Stimulated activated CD8-positive, alpha-beta memory T cell treated with anti-CD3 and anti-CD28 coated beads, Interleukin-7, amount 100 ng/mL, for 24 hours (primary cell): ENCODE measurements at places on chromosomes 4 and X.

- DNase-seq: no peak
These were observed 1.2 kb upstream of the TMSB4X start for GRCh38 chrX:12973561-12974304.

- no peak for DNase-seq
These were observed 443.2 kb upstream of the FRG1 start for GRCh38 chr4:189497516-189497915.

DNA sequence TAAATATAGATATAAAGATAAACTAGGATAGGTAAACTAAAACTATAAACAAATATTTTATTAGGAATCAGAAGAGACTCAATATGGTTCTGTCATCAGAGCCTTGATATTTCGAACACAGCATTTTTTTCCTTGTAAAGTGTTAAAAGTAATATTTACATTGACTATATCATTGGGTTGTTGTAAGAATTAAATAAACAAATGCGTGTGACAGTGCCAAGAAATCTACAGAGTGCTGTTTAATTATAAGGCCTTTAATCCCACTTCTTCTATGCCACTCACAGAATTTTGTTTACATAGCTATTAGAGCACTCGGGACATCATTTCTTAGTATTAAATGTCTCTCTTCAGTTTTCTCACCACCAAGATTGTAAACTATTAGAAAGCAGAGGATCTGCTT is 807.4 kb downstream of the FSTL5 start:
- DNase-seq: no peak

GRCh38 chr4:99061048-99061700 is 27.4 kb downstream of the ADH5 start:
- no peak for DNase-seq

DNA sequence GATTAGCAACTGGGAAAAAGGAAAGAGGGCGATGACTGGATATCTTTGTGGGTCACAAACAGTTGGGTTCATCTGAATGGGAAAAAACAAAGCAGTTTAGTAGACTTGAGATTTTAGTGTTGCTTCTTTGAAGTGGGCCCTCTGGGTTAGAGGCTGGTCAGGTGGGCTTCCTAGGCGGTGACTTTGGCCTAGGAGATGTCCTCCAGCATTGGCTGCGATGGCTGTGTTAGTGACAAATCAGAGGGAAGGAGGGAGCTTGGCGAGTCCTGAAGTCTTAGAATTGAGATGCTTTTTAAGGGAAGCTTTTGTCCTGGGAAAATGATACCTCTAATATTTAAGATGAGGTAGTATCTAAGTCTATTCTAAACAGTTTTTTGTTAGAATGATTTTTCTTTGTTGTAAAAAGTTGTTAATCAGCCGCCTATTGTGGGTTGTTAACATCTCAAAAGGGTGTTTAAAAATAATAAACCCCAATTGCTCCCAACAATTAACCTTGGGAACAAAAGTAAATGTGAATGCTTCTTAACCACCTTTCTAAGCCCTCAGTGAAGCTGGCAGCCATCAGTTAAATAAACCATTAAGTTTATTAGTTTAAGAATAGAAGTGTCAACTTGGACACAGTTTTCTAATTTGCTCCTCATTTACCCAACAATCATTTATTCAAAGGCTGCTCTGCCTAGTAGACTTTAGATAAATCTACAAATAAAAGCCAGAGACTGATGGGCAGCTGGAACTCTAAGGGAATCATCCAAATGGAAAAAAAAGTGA is 31.7 kb downstream of the DLG3 start:
- DNase-seq: no peak

DNA sequence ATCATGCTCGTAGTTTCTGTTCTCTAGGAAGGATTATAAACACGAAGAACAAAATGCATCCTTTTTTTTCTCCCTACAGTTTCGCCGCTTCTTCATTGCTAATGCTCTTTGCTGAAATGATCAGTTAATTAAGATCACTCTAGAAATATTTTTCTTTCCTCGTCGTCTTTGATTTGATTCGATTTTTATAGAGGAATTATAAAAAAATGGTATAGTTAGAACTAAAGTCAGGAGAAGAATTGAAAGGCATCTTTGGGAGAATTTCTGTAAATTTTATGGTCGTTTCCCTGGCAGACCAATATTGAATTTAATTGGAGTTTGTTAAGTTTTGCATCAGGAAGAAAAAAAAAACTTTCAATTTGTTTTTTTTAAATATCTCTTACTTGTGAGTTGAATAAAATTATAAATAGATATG is 1.1 kb upstream of the NKX3-2 start:
- DNase-seq: no peak

DNA sequence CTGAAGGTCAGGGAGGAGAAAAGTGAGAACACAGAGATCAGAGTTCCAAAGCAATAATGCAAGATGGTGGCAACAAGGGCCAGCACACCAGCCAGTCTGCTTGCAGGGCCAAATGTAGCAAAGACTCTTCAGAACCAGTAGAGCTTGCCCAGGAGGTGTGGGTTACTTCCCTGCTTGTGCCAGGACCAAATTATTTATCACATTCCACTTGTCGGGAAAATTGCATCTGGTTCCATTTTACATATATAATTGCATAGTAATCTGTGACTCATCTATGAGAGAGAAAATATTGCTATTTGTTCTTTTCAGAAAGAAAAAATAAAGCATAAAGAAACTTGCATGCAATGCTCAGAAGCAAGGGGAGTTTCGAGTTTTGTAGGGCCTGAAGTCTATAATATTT is 41.4 kb downstream of the MAML3 start:
- no peak for DNase-seq

DNA sequence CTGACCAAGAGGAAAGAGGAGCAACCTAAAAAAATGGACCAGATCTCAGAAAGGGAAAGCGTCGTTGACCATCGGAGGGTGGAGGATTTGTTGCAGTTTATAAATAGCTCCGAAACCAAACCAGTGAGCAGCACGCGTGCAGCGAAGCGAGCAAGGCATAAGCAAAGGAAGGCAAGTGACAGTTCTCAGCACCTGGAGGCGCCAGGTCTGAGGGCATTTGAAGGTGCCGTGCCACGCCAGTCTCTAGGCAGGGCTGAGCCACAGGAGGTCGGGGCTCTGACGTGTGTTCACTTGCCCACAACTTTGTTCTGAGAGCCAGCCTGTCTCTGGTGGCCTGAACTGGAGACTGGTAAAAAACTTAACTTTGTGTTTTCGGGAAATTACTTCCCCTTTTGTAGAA is 59.7 kb downstream of the TNIP2 start:
- no peak for DNase-seq

DNA sequence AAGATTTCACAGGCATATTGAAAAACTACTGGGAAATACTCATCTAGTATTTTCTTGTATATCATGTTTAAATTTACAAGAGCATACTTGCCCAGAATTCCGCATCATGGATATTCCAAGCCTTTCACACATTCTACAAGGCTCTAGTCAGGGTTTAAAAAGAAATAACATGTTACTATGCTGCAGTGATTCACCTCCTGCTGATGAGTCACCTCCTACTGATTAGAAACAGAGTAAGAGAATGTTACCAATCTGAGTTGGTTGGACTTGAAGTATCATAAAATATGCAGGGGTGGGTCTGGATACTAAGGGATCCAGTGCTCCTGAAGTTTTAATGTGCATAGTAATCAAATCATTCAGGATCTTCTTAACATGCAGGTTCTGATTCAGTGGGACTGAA is 192.0 kb upstream of the ANK2 start:
- DNase-seq: no peak

DNA sequence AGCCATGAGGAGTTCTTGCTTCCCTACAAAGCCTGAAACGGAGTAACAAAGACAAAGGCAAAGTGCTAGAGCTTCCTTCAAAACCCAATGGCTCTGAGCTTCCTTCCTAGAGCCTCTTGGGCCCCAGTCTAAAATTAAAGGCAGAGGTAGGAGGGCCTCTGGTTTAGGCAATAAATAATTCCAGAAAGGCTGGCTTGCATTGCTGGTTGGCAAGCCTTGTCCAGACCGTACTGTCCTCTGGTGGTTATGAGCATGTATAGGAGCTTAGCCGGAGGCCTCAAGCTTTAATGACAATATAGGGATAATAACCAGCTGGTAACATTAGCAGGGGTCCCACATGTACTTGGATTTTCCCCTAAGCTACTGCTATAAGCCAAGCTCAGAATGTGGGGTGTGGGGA is 237.3 kb downstream of the AR start:
- no peak for DNase-seq

GRCh38 chrX:43656005-43656494 is at the start of gene MAOA:
TSS of gene MAOA (plus strand) at chrX:43656299. CDS start at chrX:43656342, 43 bp downstream.
- no peak for DNase-seq

DNA sequence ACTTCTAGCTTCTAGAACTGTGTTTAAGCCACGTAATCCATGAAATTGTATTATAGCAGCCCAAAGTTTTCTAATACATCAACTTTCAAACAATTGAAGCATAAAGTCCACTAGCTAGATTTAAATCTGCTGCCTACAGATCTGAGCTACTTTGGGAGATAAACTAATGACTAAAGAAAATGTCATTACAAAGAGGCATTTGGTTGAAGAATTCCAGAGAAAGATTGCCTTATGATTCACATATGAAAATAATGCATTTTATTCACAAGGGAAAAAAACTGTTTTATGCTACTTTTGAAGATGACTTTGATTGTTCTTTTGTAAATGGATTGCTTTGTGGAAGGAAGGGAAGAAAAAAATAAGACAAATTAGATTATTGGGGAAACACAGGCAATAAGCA is 124.1 kb upstream of the SLIT2 start:
- DNase-seq: no peak

DNA sequence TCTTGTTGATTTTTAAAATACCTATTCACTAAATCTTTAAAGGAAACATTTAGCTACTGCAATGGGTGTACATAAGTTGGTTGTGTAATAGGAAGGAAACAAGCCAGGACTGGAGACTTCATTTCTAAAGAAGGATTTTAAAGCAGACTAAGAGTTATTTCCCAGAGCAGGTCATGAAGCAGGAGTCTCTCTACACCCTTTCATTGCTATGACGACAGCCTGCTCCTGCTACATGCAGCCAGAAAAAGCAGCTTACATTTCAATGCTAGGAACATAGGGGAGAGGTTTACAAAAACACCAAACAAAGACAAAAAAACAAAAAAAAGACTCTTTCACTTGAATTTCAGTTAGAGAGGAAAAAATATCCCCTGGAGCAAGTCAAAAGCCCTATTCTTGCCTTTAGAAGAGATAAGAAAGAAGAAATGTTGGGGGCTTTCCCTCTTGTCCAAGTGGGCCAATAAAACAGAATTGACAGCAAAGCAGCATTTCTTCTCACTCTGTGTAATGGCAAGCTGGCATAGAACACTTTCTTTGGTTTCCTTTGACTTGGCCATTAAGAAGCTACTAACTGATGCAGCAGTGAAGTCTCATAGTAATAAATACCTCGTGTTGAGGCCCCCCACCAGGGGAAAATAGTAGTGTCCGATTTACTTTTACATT is 3.4 kb downstream of the SPARCL1 start:
- DNase-seq: no peak
